ENCODE measurements at places on chromosomes 7 and 10. TPM values are rescaled to one million over a fixed set of nuclear protein-coding genes. Genes with fewer than 3 reads are reported as not detected.

RBP3 gene
- total RNA-seq = not detected

CLEC5A gene
- total RNA-seq = not detected

BHLHA15 gene
- 1.3 TPM for total RNA-seq

EPDR1 gene
- 12.8 TPM for total RNA-seq

ECHS1 gene
- 52.3 TPM for total RNA-seq

UFSP1 gene
- 9.9 TPM for total RNA-seq

GHRHR gene
- total RNA-seq = not detected

TAS2R16 gene
- not detected for total RNA-seq

BTBD16 gene
- not detected for total RNA-seq

PAX2 gene
- total RNA-seq = not detected

MSS51 gene
- total RNA-seq = 2.1 TPM

TDRD1 gene
- total RNA-seq = 0.62 TPM

PHKG1 gene
- 0.66 TPM for total RNA-seq

BEND7 gene
- 5.4 TPM for total RNA-seq

REPIN1 gene
- total RNA-seq = 55.6 TPM

MMD2 gene
- total RNA-seq = not detected

STEAP1B gene
- 23.6 TPM for total RNA-seq

NPY gene
- not detected for total RNA-seq

LRRC61 gene
- 2.2 TPM for total RNA-seq

IGF2BP3 gene
- total RNA-seq = 3.5 TPM

MALRD1 gene
- total RNA-seq = 0.33 TPM

HACD1 gene
- 32.0 TPM for total RNA-seq

RNF148 gene
- 0.66 TPM for total RNA-seq

CALML5 gene
- not detected for total RNA-seq

C10orf90 gene
- total RNA-seq = not detected

Data from uterine smooth muscle cell (primary cell).